ENCODE measurements at places on chromosomes 7 and 10.

- no peak for DNase-seq
Measured at GRCh38 chr10:73806176-73806950, 5.0 kb downstream of the NDST2 start.

GRCh38 chr7:141122736-141123135 is 48.9 kb downstream of the TMEM178B start:
- DNase-seq = no peak

DNA sequence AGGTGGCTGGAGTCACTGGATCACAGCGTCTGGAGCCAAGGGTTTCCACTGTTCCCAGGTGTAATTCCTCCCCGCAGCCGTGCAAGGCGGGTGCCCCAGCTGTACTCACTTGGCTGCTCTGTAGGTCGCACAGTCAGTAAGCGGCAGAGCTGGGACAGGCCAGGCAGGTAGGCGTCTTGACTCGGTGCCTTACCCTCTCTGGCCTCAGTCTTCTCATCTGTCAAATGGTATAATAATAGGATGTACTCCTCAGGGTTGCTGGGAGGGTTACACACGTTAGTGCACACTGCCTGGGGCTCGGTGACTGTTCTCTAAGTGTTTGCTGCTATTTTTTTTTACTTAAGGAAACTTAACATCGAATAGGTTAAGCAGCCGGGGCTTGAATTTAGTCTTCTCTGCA is 27.0 kb downstream of the MYL10 start:
- DNase-seq = no peak

DNA sequence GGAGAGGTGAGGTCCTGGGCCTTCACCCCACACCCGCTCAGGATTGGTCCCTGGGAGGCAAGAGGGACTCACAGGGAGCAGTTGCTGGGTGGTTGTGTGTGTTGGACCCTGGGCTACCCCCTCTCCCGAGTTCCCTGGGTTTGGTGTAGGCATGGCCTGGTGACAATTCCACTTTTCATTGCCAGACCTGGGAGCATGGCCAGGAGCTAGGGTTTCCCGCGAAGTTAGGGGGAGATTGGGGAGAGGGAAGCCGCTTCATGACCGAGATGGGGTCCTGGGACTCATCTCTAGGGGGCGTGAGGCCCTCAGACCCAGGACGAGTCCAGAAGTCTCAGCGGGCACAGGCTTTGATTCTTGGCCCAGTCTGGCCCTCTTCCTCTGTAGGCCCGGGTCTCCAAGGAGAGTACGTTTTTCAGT is 606 bp downstream of the PALD1 start:
- no peak for DNase-seq

DNA sequence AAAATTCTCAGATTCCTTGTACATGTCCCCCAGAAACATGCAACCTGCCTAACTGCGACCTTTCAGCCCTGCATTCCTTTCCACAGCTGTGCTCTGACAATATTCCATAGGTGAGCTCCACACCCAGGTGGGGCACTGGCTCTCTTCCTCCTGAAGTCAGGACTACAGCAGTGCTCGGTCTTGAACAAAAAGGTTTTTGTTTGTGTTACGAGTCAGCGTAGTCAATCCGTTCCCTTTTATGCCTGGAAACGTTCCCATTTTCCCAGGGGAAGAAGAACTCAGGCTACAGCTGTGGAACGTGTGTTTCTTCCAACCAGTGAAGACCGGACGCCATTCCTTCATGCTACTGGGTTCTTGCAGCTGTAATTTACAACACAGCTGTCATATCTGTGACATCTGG is 52.4 kb upstream of the PFKP start:
- no peak for DNase-seq

GRCh38 chr7:55127622-55128081 is 108.8 kb downstream of the EGFR start:
- DNase-seq = no peak

DNA sequence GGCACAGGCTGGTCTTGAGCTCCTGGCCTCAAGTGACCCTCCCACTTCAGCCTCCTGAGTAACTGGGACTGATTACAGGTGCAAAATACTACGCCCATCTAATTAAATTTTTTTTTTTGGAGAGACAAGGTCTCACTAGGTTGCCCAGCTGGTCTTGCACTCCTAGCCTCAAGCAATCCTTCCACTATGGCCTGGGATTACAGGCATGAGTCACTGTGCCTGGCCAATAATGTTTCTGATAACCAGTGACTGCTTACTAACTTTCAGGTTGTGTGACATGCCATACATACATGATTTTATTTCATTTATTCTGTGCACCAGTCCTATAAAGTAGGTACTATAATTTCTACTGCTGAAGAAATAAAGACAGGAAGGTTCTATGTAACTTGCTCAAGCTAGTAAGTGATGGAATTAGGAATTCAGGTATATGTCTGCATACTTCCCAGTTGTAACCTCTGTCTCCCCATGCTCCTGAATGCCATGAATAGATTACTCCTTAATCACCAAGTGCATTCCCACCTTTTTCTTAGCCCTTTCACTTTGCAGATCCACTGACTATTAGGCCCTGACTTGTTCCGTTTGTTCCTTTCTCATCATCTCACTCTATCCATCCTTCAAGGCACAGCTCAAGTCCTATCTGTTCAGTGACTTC is 28.1 kb downstream of the MCU start:
- no peak for DNase-seq

- no peak for DNase-seq
Measured at GRCh38 chr10:14571866-14572507, 202.7 kb downstream of the FAM107B start.

DNA sequence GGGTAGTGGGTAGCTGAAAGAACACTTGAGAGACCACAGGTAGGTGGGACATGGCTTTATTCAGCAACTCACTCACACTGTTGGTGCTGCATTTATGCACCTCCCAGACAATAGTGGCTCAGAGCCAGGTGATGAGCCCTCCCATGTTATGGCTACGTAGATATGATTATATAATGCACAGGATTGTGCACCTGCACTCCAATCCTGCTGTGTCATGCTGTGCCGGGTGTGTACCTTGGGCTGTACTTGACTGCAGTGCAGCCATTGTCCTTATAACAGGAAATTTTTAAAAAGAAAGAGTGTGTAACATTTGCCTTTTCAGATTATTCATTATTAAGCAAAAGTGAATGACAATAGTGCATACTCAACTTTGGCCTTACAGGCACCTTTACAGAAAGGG is 366.1 kb upstream of the BMPER start:
- DNase-seq = no peak

DNA sequence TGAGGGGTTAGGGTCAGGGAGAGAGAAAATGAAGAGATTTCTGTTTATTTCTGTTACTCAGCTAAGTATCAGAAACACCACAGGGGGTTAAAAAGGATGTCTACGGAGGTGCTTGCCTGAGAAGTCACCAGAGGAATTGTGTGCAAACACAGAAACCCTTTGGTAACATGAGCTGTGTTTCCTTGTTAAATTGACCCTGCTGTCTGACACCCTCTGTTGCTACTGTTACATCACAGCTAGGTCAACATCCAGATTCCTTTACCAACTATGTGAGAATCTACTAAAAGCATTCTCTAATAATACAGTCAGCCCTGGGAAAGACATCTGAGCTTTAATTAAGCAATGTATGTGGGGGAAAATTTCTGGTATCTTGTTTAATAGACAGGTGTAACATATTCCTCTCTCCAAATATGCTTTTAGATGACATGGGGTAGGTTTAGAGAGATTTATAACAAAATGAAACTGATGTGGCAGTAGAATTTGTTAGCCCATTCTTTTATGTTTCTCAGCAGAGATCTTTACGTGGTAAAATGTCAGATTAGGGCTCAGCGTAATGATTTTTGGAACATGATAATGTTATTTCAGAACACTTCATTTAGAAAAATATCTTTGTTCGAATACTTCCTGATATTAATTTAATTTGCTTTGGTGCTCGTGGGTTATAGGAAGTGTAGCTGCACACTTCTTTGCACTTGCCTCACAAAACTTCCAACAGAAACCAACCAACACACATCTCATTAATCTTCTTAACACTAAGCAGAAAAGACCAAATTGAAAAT is 168.0 kb upstream of the AHR start:
- DNase-seq = no peak

DNA sequence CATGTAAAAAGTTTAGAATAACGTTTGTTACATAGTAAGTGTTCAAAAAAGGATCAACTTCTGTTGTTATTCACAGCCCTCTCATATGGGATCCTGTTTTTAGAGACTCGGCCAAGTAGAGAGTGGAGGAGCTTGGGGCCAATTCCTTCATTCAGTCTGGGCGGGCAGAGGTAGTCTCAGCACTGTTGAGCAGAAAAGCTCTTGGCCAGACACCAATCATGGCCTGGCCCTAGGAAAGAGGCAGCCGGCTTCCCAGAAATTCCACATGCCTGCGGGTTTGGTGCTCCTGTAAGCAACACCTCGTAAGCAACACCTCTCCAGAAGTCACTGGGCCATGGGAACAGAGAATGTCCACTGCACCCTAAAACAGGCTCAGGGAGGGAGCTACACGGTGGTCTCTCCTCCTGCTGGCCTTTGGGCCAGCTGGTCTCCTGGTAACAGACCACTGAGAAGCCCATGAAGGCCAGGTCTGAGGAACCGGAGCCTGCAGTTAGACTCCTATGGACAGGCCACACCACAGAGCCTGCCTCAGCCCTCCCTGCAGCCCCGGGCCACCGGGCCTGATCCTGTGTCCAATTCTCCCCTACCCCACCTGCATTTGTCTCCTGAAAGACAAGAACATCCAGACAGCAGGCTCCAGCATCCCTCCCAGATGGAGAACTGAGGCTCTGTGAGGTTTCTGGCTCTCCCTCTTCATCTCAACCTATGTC is 149.1 kb downstream of the GRID1 start:
- no peak for DNase-seq

GRCh38 chr10:114623661-114624294 is 34.3 kb downstream of the ABLIM1 start:
- DNase-seq = no peak

DNA sequence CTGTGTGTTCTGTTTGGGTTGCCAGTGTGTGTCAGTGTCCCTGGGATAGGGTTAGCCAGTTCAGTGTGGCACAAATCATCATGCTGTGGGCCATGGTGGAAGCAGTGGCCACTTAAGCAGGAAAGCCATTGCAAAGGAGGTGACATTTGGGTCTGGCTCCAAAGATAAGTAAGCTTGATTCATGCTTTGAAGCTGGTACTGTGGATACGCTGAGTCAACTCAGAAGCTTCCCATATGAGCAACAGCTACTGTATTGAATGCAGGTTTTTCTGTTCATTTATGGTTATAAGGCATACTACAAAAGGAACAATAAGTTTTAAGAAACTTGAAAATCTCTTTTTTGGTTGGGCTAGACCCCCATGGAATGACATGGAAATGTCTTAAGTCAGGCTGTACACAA is 143.1 kb downstream of the BMPER start:
- DNase-seq = no peak

DNA sequence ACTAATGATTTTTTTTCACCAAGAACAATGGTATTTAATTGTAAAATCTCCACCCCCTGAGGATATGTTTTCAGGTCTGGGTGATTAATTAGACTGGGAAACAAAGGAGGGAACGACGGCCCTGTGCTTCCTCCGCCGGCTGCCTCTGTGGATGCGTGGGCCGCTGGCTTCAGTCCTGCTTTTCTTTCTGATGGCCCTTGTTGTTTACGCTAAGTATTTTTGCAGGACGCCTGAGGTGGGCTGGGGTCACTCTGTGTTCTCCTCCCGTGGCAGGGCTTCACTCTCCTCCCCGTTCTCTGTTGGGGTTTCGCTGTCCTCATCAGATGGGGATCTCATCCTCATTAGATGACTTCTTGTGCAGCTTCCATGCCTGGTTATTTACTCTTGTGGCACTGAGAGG is 5.2 kb upstream of the ACBD5 start:
- no peak for DNase-seq

DNA sequence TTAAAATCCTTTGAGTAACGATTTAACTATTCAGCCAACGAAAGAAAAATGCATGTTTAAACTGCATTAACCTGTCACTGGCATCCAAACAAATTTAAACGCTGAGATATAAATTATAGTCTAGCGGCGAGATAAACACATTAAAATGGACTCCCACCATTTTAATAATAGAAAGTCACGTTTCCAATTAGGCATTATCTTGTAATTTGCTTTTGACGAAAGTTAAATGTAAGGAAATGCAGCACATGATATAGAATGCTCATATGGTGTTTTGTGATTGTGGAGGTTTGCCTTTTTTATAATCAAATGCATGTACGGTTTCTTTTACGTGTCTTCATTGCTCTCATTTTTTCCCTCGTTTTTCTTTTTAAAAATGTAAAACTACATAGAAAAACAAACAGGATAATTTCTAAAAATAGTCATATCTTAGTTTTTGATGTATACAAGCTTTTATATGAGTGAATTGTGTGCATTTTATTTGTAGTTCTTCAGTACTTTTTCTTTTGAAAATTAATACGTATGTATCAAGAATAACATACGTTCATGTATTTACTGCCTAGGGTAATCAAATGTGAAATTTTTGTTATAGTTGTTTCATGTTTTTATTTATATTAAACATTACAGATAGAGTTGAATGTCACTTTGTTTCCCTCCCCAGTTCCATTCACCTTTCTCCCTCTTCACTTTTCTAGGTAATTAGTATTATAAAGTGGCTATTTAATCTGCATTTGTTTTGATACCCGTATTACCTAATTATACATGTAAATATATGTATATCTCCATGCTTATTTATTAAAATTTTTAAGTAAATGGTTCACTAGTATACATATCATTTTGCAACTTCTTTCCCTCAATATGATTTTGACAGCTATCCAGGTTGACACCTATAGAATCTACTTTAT is 1.1 kb upstream of the KLF14 start:
- no peak for DNase-seq

DNA sequence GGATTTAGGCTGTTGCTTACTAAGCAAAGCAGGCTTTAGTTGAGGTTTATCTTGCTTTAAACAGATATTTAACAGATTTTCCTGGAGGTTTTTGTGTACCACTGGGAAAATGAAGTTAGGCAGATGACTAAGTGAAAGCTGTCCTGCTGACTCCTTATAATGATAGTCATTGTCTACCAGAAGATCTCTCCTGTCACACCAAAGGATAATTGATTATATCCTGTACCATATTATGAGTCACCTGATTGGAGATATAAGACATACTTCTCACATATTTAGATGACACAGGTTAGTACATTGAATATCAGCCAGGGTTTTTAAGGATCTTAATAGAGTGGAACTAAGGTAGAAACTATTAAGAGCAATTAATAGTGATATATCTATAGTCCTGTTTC is 68.4 kb downstream of the PTEN start:
- no peak for DNase-seq

All from glutamatergic neuron (in vitro differentiated cells).